Pulmonary artery endothelial cell (primary cell): ENCODE measurements at places on chromosomes 1 and 21. TPM values are rescaled to one million over a fixed set of nuclear protein-coding genes. Genes with fewer than 3 reads are reported as not detected.

DNA sequence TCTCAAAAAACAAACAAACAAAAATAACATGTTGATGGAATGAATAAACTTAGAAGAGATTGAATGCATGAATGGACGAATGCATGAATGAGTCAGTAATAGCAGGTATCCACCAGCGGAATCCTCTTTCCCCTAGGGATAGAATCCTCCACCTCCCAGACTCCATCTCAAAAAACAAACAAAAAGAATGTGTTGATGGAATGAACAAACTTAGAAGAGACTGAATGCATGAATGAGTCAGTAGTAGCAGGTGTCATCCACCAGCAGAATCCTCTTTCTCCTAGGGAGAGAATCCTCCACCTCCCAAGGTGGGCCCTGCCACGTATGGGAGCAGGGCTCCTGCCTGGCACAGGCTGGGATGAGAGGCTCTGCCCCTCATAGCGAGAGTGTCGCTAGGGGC, 26.8 kb upstream of the RNF19B start:
- no peak for DNase-seq

- DNase-seq: no peak
These were observed 22.8 kb downstream of the SLC9A1 start for GRCh38 chr1:27132147-27132546.

HNRNPU gene
- total RNA-seq: 474 and 592 TPM in 2 replicates

DNA sequence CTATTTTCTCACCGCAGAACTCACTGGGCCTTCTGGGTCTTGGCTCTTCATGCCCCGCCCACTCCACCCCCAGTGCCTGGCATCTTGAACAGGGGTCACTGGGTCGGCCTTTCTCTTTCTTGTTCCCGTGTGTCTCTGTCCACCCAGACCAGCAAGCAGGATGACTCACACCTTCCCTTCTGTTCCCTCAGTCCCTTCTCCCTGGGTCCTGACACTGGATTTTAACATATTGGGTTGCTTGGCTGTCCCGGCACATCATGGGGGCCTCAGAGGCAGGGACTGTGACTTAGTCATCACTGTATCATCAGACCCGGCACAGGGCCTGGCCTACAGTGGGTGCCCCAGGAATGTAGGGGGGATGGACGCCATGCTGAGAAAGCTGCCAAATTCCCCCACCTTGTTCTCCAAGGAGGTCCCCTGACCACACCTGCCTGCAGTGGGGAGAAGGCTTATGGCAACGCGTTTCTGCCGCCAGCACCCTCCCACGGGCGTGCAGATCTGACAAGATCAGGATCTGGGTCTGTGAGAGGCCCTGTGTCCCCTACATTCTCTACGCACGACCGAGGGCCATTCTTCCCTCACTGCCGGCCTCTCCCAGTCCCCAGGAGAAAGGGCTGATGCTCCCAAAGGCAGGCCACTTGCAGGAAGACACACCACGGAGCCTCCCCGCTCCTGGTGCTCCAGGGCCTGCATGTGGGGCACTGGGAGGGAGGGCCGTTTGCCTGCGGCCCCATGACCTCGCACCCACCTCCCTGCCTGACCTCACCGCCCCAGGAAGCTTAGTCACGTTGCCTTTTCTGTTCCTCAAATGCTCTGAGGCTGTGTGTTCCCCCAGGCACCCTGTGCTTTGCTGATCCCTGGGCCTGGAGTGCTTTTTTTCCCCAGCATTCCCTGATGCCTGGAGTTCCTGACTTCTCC, 157.2 kb upstream of the TMEM51 start:
- DNase-seq: no peak

DNA sequence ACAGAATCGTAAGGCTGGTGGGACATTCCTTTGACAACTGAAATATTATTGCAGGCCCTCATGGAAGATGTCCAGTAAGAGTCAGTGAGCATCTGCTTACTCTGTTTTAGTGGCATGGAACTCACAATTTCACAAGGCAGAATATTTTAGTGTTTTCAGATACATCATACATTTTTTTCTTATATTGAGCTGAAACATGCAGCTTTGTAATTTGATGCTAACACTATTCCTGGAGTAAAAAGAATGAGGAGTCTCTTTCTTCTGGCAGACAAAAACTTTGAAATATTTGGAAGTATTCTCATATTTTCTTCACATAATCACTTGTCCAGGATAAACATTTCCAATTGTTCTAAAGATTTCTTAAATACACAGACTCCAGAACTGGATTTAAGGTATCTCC, 17.7 kb downstream of the CLDN17 start:
- DNase-seq: no peak

GRCh38 chr1:183983371-183984105, 54.0 kb downstream of the COLGALT2 start:
- DNase-seq: no peak

SLC45A1 gene
- 0.78 and 1.2 TPM in 2 replicates for total RNA-seq

GRCh38 chr1:227805606-227806197, 9.8 kb upstream of the PRSS38 start:
- no peak for DNase-seq

- DNase-seq: no peak
These were observed 2.7 kb upstream of the CDC42BPA start for GRCh38 chr1:227321035-227321434.

- no peak for DNase-seq
These were observed 188.1 kb downstream of the TGFBR3 start for GRCh38 chr1:91697861-91698260.

BGLAP gene
- total RNA-seq: 0.13 and 0.32 TPM in 2 replicates

DNA sequence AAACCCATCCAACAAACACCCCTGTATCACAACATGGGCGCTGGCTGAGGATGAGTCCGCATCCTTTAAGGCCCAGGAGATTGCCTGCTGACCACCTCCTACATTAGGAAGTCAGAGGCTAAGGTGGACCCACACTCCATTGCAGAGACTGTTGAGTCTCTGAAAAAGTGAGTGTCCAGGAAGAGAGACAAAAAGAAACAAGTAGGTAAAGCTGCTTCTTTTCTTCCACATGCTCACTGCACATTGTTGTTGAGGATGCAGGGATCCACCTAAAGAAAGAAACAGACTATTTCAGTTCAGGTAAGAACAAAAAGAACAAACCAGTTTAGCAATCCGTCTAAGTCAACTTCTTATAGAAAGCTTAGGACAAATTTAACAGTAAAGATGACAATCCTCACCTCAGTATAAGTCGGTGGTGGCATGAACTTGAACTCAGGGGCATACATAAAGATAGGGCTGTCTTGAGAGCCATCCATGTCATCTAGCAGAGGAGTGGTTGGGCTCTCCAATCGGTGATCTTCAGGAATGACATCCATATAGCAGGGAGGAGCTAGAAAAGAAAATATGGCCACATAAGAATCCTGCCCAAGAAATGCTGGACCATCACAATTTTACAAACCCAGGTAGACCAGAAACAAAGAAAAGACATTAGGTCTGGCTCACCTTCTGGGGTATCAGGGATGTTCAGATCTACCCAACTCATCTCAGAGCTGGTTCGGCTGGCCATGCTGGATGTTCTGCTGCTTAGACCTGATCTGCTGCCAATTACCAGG, 2.6 kb downstream of the TXNIP start:
- DNase-seq: no peak

LGR6 gene
- total RNA-seq: not detected in 2 replicates

GRCh38 chr1:101437800-101438199, 201.0 kb downstream of the S1PR1 start:
- DNase-seq: no peak

DNA sequence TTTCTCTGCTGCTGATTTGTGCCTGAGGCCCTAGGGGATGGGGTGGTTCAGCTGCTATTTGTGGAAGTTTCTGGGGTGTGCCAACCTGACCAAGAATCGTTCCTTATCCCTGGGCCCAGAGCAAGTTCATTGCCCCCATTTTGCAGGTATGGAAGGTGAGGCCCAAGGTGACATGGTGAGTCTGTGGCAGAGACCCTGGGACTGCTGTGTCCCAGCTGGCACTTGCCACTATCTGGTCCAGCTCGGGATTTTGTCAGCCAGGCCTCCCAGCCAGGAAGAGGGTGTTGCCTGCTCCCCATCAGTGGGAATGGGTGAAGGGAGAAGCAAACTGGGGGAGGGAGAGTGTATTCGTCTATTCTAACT, 18.9 kb upstream of the LRP8 start:
- no peak for DNase-seq

GRCh38 chr1:110387048-110387754, 3.6 kb downstream of the SLC16A4 start:
- DNase-seq: no peak

ASPM gene
- 27.8 and 54.6 TPM in 2 replicates for total RNA-seq

DNA sequence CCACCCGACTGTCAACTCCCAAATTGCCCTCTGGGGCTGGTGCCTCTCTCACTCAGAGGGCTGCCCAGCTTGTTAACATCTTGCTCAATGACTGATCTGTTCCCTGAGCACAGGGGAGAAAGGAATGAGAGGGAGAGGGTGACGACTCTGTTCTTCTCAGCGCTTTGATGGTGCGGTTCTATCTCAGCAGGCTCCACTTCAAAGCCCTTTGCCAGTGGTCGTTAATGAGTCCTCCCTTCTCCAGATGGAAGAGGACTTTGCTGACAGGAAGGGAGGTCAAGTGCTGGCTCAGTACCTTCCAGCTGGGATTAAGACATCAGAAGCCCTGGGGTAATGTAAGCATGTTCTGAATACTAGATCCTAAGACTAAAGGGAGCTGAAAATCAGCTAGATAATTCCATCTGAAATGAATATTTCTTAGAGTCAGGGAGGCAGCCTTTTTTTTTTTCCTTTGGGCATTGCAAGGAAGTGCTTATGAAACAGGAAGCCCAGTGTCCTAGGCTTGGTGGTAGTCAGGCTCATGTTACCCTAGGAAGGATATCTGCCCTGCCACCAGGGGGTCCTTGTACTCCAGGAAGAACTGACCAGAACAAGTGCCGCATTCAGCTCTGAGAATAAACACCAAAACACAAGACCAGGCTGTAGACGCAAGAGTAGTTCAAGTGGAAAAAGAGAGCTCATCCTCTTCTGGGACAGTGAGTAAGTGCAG, 4.7 kb downstream of the FMOD start:
- no peak for DNase-seq

DNA sequence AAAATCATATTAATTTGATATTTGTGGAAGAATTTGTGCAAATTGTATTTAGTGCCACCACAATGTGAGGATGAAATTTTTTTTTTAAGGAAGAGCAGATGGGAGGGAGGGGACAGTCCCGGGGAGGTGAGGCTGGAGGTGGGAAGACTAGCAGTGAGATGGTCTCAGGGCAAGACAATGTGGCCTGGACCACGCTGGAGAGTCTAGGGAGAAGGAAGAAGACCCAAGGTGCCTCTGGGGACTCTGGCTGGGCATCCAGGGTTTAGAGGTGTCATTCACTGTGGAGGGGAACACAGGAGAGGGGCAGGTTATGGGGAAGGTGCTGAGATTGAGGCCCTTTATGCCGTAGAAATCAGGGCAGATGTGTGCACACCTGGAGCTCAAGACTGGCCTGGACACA, 10.3 kb upstream of the THEMIS2 start:
- no peak for DNase-seq

RHBG gene
- not detected in 2 replicates for total RNA-seq

DNA sequence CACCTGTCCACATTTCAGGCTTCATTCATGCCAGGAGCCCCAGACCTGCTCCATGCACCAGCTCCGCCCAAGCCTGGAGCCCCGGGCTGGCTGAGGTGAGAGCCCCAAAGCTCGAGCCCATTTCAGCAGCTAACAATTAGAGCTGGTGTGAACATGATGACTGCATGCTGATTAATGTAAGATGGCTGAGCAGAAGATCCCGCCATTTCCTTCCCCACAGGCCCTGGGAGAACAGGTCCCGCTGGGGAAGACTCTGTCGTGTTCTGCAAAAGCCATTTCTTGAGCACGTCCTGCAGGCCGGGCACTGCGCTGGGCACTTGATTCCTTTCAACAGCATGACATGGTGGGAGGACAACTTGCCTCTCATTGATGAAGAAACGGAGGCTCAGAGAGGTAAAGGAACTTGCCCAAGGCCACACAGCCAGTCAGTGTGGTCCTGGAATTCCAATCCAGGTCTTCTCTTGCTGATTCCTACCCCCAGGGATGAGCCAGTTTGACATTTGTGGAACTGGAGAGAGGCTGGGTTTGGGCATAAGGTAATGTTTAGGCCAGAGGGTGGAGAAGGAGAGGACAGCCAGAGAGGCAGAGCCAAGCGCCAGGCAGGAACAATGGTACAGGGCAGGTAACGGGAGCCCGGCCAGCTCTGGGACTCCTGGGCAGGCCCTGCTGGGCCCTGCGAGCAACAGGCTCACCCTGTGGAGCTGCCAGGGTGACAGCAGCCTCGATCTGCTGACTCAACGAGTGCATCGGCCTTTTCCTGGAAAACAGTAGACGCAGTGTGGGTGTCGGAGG, 28.1 kb upstream of the EPHA2 start:
- DNase-seq: no peak

COL8A2 gene
- 3.7 and 5.6 TPM in 2 replicates for total RNA-seq

CD1B gene
- not detected in 2 replicates for total RNA-seq

DNA sequence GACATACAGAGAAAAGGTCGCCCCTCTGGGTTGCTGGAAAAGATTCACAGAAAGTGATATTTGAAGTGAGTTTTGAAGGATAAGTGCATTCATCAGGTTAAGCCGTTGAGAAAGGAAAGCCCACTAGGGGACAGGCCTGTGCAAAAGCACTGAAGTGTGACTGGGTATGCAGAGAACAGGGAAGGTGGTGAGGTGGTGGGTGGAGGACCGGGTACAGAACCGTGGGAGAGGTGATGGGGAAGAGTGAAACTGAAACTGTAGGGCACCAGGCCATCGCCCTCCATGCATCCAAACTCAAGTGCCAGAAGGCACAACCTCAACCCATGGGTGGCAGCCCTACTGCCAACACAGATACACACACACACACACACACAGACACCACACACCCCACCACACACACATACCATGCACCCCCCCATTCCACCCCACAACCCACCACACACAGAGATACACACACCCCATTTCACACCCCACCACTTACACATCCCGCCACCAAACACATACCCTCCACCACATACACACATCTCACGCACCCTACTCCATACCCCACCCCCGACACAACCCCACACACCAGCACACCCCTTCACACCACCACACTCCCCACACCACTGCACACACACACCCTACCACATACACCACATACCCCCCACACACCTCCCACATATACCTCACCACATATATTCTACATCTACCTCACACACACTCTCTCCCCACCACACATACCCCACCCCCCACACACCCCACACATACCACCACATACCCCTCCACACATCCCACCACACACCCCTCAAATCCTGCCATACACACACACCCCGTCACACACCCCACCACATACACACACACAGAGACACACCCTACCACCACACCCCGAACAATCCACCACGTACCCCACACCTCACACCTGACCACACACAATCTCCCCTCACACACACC, 59.0 kb downstream of the TSEN15 start:
- no peak for DNase-seq
